ENCODE measurements at places on chromosomes 5 and 9.

- no peak for DNase-seq
These were observed 71.7 kb downstream of the NR2F1 start for GRCh38 chr5:93654676-93655075.

- no peak for DNase-seq
These were observed 48.9 kb downstream of the APBA1 start for GRCh38 chr9:69623276-69623675.

DNA sequence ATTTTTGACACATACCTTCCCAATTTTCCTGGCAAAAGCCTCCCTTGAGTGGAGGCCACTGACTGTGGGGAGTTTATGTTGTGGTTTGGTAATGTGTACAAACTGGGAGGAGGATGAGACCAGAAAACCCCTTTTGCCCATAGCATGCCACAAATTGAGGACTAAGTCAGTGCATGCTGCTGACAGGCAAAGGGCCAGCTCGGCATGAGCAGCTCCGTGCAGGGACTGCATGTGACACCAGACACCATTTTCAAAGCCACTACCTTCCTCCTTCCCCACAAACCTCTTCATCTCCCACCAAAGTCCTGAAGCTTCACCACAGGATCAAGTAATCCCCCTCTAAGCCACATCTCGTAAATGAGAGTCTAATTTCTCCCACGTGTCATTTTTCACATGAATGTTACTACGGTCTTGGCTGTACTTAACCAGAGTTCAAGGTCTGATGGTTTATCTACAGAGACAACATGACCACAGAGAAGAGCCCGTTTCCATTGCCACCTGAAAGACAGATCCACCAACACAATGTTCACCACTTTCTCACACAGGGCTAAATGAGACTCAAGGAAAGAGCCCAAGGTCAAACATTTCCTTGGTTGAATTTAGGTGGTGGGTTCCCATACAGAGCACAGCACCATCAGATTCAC lies 106.5 kb downstream of the NFIB start:
- no peak for DNase-seq

GRCh38 chr9:38687992-38688391 lies 31.9 kb downstream of the FAM240B start:
- no peak for DNase-seq

DNA sequence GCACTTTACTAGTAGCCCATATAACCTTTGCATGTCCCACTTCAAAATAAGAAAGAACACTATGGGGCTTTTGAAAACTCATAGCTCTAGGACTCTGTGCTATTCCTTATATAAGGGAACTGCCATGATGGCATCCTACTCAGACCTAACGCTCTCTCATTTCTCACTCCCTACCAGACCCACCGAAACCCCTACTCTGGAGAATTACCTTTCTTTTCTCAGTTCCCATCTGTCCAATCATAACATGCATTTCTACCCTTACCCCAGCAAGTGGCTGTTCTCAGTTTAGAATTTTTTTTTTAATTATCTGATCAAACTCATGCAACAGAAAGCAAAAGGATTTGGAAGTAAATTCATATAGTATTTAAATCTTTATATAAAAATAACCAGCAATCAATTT lies 27.3 kb downstream of the CARNMT1 start:
- DNase-seq, result no peak

GRCh38 chr5:139845846-139846681 lies 50.5 kb downstream of the PSD2 start:
- no peak for DNase-seq

DNA sequence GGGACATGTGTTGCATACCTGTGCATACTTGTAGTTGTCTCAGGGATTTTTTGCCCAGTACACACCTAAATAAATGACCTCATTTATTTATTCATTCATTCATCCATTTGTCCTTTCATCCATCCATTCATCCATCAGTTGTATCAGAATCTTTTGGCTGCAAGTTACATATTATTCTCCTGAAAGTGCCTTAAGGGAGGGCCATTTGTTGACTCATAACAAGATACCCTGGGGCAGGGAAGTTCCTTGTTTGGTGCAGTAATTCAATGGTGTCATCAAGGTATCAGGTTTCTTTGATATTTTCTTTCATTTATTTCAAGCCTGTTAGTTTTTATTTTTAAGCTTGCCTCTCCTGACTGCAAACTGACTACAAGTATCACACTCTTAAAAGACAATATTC lies 597.9 kb upstream of the TLE4 start:
- DNase-seq, result no peak

DNA sequence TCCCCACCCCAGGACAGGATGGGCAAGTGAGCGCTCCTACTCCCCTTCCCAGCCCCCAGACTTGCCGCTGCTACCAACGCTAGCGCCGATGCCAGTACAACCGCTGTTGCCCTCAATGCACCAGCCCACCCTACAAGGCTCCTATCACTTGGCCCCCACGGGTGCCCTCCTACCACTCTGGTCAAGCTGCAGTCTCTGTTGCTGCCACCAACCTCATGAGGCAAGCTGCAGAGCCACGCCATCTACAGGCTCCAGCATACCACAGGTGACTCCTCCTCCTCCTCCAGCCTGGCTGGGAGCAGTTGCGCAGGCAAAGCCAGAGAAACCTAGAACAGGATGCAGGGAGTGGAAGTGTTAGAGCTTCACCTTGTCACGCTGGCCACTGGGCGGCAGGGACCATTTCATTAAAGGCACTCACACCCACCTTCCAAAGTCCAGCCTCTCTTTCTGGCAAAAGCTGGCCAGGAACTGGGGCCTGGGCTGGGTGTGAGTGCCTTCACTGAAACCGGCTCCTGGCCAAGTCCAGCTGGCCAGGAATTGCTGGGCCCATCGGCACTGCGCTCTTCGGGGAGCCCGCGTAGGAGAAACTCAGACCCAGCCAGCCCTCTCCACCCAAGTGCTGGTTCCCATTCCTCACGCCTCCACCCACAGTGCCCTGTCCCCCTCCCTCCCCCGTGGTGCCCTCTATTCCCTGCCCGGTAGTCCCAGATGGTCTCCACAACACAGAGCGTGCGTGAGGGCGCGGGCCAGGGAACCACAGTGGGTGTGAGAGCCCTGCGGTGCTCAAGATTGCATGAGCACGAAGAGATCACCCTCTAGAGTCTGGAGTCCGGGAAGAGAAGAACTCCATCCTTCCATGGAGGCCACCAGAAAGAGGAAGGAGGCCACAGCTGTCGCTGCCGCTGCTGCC lies 1.6 kb upstream of the PCAT7 start:
- no peak for DNase-seq

GRCh38 chr5:8520917-8521316 lies 652.0 kb downstream of the MTRR start:
- no peak for DNase-seq

DNA sequence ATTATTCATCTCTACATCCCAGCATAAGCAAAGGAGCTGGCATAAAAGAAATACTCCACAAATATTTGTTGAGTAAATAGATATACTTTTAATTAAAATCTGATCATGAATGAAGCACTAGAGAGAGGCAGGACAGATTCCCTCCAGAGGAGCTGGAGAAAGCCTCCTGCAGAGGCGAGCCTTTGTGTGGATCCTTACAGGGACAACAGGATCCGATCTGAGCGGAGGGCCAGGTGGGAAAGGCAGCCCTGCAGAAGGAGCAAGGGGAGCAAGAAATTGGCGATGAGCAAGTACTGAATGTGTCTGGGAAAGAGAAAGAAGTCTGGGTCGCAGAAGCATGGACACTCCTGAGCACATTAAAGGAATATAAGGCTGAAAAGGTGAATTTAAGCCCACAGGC lies 69.4 kb downstream of the EBF1 start:
- no peak for DNase-seq

DNA sequence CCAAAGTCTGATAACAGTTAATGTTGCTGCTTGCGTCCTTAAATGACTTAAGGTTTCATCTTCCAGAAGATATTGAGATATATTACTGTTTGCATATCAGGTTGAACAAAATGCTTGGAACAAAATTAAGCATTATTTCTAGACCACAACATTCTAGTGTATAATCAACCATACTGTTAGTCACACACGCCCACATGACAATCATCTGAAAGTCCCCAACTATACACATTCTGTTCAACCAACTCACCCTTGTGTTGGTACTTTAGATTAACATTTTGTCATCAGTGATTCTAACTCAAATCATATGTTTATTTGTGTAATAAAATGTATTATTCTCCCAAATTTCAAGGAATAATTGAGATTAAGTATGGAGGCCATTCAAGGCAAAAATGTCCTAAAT lies 47.3 kb downstream of the LURAP1L start:
- DNase-seq, result no peak

DNA sequence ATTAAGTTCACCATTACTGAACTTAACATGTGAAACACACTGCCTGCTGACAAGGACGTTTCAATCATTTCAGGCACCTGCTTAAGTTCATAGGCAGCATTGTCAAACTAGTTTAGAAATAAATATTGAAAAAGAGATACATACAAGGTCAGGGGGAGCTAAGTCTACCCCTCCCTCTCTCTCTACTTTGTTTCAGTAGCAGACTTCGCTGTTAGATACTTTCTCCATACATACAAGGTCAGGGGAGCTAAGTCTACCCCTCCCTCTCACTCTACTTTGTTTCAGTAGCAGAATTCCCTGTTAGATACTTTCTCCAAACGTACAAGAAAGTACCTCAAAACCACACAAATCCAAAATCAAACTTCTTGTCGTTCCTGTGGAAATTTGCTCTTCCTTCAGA lies 387.4 kb upstream of the PDE4D start:
- DNase-seq, result no peak
